Ovary (tissue), 10 donors: ENCODE measurements at places on chromosomes 1 and 21.
A peak's percentile ranks its signal among the peaks of the same experiment; 100 is the strongest.

- no peak for DNase-seq
Measured at GRCh38 chr1:231187571-231187970, 25.7 kb downstream of the TRIM67 start.

DNA sequence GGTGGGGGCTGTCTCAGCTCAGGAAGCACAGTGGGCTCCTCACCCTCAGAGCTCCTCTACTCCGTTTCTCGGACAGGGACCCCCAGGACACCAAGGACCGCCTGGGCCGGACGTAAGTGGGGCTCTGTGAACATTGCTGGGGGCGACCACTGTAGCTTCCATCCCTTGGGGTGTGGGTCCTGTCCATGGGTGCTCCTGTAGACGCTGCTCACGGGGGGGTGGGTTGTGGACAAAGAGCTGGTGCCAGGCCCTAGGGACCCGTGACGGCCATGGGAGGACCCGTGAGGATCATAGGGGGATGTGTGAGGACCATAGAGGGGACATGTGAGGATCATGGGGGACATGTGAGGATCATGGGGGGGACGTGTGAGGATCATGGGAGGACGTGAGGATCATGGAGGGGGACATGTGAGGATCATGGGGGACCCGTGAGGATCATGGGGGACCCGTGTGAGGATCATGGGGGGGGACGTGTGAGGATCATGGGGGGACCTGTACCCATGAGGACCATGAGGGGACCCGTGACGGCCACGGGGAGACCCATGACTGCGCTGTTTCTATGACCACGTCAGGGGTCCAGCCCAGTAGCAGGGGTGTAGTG, 18.1 kb downstream of the COL6A1 start:
- DNase-seq = peak; percentile 38

DNA sequence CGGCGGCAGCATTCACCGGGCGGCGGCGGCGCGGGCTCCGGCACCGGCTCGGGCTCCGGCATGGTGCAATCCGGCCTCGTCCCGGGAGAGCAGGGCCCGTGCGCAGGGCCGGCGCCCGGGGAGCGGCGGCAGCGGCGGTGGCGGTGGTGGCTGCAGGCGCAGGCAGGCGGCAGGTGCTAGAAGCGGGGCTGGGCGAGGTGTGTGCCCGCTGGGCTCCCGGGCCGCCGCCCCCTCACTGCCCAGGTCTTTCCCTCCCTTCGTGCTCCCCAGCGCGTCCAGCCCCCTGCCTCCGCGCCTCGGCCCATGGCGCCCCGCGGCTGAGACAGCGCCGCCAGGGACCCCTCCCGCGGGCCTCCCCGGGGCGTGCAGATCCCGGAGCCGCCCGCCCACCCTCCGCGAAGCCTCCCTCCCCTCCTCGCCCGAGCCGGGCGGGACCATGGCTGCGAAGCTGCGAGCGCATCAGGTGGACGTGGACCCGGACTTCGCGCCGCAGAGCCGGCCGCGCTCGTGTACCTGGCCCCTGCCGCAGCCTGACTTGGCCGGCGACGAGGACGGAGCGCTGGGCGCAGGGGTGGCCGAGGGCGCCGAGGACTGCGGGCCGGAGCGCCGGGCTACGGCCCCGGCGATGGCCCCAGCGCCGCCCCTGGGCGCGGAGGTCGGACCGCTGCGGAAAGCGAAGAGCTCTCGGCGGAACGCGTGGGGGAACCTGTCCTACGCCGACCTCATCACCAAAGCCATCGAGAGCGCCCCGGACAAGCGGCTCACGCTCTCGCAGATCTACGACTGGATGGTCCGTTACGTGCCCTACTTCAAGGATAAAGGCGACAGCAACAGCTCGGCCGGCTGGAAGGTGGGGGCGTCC, 492 bp downstream of the FOXO6 start:
- no peak for DNase-seq

DNA sequence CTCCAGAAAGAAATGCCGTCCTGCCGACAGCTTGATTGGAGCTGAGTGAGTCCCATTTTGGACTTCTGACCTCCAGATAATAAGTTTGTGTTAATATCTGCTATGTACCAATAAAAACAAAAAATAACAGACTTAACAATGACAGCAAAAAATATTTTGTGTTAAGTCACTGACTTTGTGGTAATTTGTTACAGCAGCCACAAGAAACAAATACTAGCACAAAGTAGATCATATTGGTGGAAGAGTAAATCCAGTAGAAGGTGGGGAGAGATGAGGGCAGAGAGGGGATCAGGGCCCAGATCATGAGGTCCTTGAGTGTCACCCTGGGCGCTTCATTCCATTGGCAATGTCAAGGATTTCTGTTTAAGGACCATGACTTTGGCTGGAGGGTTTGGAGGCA, 168.6 kb downstream of the DYRK1A start:
- no peak for DNase-seq

GRCh38 chr1:214229736-214230135, 51.2 kb upstream of the SMYD2 start:
- no peak for DNase-seq

DNA sequence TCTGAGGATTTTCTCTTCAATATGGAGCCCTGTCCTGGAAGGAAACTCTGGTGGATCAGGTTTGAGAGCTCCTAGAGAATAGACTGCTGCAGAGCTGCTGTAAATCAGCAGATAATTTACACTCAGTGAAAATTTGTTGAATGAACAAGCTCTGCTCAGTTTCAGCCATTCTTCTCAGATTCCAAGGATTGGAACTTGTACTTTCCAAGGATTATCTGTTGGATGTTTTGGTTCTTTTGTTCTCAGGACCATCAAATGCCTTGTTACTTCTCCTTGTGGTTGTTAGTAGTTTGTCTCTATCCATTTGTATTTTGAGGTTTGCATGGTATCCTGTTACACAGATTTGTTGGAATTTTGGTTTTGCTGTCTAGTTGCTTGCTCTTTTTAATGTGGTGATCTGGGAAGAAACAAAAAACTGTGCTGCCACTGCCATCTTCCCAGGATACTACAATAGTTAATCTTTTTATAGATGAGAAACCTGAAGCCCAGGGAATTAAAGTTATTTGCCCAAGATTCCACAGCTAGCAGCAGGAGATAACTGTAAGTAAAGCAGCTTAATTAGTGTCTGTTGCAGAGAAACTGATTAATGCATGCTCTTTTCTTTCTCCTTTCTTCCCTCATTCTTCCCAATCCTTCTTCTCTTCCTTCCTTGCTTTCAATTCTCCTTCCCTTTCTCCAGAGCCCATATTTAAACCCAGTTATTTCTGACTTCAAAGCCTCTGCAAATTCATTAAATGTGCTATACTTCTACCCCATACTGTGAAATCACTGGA, 21.7 kb upstream of the KIFAP3 start:
- no peak for DNase-seq

DNA sequence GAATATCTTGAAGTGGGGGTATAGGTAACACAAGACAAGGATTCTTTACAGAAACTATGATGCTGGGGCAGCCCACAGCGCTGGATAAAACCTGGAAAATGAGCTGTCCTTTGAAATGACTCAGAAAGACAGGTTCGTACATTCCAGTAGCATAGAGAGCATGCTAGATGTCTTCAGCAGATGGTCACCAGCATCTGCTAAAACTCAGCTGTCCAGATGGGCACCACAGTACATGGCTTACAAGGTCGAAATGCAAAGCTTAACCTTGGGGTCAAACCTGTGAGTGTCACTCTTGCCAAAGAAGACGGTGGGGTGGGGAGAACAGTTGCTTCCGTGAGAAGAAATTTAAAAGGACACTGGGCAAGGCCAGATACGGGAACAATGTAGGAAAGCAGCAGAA, 41.3 kb upstream of the TRIM45 start:
- no peak for DNase-seq
